ENCODE measurements at places on chromosomes 12 and 14. TPM values are rescaled to one million over a fixed set of nuclear protein-coding genes. Genes with fewer than 3 reads are reported as not detected.

DNA sequence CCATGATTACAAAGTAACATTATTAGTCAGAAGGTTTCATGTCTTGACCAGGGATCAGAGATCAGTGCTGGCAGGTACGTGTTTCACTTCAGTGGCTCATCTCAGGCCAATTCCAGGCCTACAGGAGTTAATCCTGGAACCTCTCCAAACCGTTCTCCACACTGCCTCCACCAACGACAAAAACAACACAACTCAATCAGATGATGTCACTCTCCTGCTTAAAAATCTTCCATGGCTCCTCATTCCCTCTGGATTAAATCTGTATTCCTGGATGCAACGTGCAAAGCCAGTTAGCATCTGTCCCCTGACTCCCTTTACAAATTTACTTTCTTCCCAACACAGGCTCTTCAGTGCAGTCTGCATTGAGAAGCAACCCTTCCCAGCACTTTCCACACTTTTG, 34.3 kb upstream of the TXNRD1 start:
- DNase-seq, result no peak

GRCh38 chr12:2752676-2753371, 41.9 kb upstream of the FKBP4 start:
- peak; percentile 92 for DNase-seq

DNA sequence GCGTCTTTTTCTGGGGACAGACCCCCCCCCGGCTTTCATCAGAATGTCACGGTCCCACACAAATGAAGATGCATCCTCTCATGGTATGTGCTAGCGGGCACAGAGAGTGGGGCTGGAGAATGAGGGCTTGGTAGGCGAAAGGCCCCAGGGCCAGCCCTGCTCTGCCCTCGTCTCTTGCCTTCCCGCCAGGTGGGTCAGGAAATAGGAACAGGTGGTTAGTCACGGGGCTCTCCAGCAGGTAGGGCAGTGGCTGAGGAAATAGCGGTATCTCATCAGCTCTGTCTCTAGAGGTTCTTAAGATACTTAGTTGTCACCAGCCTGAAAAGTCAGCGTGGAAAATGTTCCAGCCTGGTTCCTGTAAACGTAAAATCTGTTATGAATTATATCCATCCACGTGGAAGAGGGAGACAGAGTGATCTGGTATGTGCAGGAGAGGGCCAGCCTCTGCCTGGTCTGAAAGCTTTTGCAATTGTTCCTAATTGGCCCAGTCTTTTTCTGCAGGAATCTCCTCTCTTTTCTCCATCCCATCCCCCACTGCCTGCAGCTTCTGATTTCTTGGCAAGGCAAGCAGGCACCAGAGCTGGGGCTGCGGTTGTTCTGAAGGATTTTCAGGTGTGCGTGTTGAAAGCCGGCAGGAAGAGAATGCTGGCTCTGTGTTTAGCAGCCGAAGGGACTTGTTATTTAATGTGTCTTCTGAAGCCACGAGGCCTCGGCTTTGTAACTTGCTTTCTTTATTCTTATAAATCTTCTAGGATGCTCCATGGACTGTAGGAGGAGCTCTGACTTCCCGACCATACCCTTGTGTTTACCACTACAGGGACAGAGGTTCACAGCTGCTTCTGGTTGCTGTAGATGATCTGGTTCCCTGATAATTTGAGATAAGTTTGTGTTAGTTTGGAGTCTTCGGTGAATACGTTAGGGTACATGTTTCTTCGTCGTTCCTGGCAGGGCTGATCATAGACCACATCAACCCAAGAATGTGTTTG, 131.1 kb downstream of the CACNA1C start:
- no peak for DNase-seq

- DNase-seq, result peak; percentile 30
These were observed at the start of gene KDM2B for GRCh38 chr12:121580959-121581685. TSS of gene KDM2B (minus strand) at chr12:121581023. CDS start at chr12:121580911, 112 bp downstream.

DNA sequence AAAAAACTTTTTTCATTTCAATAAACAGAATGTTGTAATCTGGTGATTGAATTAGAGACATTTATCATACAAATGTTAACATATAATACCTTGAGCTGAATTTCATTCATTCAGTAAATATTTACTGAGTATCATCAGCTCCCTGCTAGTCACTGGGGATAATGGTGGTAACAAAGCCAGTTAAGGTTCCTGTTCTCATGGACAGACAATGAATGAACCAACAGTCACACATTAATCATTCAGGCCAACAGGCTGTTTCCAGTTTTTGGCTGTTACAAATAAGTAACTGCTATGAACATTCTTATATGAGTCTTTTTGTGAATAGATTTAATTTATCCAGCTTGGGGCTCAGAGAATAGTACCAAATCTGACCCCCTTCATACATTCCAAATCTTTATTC, 13.5 kb downstream of the EXD2 start:
- DNase-seq, result no peak

DNA sequence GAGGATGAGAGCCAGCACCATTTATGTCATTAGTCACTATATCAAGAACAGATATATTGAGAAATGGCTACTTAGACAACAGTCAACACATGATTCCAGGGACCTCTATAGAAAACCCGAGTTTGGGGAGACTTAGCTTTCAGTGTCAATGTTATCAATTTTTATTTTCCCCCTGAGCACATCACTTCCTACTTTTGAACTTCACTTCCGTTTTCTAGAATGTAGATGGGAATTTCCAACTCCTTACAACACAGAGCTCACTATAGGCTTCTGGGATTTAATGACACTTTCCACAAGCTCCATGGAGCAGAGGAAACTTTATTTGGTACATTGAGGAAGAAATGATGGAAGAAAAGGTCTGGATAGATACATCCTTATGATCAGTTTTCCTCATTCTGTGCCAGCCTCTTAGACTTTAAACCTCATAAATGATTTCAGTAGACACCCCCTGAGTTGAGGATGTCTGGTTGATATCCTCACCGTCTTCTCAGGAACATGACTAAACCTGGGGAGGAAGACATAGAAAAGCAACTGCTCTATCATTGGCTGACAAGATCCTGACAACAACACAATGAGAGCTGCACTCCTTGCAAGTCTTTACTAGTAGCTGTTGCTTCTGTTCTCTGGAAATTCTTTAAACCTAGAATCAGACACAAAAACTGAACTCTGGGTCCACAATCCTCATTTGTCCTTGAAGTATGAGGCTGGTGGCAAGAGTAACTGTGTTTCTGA, 449.4 kb upstream of the OR4E1 start:
- DNase-seq, result no peak

GRCh38 chr12:98911396-98911795, 266.3 kb downstream of the APAF1 start:
- DNase-seq, result no peak

- DNase-seq, result no peak
These were observed 59.8 kb downstream of the NPAS3 start for GRCh38 chr14:32998433-32998832.

DNA sequence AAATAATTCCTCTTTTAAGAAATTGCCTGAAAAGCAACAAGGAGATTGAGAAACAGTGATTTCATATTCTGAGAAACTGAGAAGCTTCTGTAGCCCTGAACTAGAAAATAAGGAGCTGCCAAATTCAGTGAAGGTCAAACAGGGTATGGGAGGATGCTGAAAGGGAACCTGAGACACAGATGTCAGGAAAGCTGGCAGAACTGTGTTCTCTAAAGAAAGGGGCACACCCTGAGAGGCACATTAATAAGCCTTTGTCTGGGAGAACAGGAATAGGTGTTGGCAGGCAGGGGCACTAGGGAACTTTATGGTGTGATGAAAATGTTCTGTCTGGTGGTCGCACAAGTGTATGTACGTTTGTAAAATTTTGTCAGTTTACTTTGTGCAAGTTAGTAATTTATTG, 29.6 kb downstream of the VRK1 start:
- DNase-seq, result no peak

DNA sequence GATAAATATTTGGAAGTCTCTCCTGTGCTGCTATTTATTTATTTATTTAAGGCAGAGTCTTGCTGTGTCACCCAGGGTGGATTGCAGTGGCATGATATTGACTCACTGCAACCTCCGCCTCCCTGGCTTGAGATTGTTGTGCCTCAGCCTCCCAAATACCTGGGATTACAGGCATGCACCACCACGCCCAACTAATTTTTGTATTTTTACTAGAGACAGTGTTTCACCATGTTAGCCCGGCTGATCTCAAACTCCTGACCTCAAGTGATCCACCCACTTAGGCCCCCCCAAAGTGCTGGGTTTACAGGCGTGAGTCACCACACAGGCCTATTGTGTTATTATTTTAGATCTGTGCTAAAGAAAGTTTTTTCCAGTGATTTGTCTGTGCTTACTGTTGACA, 225.2 kb downstream of the CCER1 start:
- DNase-seq, result no peak

GRCh38 chr14:76002383-76002782, 16.8 kb downstream of the IFT43 start:
- no peak for DNase-seq

DNA sequence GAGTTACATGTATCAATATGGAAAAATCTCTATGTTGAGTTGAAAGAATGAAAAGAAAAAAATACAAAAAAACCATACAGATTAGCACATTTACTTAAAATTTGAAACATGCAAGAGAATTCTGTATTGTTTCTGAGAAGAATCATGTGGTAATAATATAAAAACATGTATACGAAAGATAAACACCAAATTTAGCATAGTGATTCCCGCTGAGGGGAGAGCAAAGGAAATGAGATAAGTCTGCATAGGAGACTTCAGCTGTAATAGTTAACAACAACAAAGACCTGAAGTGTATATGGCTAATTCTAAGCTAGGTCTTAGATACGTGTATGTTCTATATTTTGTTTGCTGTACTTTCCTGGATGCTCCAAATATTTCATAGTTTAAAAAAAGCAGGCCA, 46.5 kb downstream of the FNTB start:
- no peak for DNase-seq

DNA sequence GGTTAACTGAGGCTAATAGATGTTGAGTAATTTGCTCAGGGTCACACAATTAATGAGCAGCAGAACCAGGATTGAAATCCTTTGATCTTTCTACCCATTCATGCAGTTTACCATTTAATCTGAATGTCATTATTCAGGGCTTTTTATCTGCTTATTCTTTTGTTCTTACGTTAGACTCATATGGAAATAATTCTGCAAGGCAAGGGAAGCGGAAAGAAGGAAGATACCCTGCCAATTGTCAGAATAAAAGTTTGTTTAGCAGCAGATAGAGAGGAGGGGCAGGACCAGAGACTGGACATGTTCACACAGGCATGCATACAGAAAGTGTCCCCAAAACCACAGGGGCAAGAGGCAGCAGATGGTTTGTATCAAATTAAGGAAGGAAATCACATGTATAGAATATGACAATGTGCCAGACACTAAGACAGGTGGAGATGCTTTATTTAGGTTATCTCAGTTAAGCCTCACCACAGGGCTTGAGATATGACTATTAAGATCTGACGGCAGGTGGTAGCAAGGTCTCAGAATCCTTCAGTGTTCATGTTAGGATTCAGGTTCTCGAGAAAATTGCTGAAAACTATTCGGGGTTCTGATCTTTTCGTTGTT, 29.8 kb downstream of the BRMS1L start:
- DNase-seq, result no peak

- no peak for DNase-seq
These were observed 10.9 kb downstream of the CCDC85C start for GRCh38 chr14:99592933-99593753.

The ABCD2 gene
- 0.70 TPM for total RNA-seq

The ADAMTS20 gene
- 2.0 TPM for total RNA-seq

The FSCB gene
- not detected for total RNA-seq

The AJUBA gene
- total RNA-seq, result 33.1 TPM
